ENCODE measurements at places on chromosomes 11 and 22.

DNA sequence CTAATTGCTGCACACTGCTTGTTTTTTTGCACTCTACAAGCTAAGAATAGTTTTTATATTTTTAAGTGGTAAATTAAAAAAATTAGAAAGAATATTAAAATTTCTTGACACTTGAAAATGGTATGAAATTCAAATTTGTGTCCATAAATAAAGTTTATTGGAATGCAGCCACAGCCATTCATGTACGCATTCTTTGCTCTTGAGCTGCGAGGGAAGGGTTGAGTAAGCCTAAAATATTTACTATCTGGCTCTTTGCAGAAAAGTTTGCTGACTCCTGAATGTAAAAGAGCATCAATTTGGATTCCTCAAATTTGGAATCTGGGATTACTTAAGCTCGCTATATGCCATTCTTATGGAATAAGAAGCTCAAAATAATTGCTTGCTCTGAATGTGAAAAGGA lies 3.4 kb upstream of the ADAMTS8 start:
- DNase-seq = no peak

GRCh38 chr11:79095424-79095823 lies 345.4 kb downstream of the TENM4 start:
- no peak for DNase-seq

DNA sequence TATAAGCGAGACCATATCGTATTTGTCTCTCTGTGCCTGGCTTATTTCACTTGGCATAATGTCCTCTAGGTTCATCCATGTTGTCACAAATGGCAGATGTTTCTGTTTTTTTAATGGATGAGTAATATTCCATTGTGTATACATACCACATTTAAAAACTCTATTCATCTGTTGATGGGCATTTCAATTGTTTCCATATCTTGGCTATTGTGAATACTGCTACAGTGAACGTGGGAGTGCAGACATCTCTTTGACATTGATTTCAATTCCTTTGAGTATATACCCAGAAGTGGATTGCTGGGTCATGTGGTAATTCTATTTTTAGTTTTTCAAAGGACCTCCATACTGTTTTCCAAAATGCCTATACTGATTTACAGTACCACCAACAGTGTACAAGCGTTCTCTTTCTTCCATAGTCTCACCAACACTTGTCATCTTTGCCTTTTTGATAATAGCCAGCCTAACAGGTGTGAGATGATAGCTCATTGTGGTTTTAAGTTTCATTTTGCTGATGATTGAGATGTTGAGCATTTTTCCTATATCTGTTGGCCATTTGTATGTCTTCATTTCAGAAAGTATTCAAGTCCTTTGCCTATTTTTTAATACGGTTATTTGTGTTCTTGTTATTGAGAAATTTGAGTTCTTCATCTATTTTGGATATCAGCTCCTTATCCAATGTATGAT lies 194.7 kb upstream of the E2F8 start:
- no peak for DNase-seq

DNA sequence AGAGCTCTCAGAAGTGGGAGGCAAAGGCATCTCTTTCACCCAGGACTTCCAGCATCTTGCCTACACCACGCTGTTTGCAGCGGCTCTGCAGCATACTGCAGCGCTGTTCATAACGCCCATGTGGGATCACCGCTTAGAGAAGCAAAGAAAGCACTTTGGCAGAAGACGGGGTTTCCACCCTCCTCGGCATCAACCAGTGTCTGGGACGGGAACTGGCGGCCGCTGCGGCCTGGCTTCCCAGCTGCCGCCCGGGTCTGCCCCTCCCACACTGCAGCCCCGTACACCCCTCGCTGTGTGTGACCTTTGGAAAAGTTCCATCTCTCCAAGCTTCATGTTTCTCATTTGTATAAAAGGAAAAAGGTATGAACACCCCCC lies 545 bp upstream of the TIRAP start:
- DNase-seq = no peak

DNA sequence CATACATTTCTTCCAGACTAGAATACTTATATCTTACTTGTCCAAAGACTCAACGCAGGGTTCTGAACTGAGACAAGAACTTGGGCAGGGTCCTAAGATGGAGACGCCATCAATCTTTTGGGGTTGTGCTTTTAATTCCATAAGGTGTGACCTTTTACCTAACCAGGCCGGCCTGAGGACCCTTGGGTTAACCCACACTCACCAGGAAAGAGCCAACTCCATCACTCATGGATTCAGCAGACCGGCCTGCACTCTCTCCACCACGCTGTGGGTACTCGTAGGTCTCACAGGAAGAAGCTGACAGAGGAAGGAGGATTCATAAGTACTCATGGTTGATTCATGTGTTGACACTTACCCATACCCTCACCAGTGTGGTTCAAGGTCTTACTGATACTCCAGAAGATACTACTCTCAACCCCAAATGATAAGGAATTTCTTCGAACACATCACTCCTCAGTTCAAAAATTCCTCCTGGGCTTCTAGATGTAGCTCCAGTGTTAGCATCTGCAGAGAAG lies 36.2 kb downstream of the USP35 start:
- no peak for DNase-seq

- DNase-seq = peak; percentile 26
These were observed 16.1 kb downstream of the NCAPD3 start for GRCh38 chr11:134207538-134208239.

GRCh38 chr11:46916286-46917108 lies 1.9 kb downstream of the LRP4 start:
- DNase-seq = no peak

DNA sequence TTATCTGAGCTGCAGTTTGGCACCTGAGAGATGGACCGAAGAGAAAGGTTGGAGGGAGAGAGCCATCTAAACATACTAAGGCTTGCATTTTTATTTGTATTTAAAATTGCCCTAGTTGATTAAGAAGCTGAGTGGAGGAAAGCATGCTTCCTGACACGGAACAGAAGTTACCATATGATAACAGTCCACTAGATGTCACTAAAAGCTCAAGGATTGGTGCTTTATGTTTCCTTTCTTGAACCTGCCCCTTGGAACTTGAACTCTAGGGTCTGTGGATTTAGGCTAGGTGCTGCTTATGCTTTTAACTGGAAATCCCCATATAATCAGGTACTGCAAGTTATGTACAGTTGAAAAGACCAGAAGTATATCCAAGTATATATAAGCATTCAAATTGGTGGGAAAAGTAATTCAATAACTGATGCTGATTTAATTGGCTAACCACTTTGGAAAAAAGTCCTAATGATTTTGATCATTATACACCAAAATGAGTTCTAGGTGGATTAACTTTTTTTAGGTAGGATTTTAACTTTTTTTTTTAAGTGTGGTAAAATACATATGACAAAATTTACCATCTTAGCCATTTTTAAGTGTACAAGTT lies 9.5 kb downstream of the RBMXL2 start:
- peak; percentile 50 for DNase-seq

Measured in NCI-H460 (cell line).